NCI-H69 (cell line): ENCODE measurements at places on chromosomes 6 and 20.
A peak's percentile ranks its signal among the peaks of the same experiment; 100 is the strongest.

DNA sequence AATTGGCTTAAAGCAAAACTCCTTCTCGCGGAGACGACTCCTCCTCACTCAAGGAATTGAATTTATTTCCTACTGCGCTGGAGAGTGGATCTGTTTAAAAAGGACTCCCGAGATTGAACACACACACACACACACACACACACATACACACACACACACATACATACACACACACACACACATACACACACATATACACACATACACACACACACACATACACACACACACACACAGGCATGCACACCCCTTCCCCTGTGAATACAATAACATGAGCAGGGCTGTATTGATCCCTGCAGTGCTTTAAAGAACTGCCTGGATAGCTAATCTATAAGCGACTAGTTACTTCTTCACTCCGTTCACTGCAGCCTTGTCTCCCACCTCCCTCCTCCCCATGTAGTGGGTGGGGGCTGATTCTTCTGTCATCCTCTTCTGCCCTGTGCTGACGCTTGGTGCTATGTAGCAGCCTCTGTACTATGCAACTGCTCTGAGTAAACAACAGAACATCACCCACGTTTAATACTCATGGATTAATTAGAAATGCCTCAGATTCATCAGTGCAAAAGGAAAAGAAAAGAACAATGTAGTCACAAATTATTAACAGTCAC, 549.0 kb downstream of the CDH26 start:
- DNase-seq, result no peak

- DNase-seq, result no peak
These were observed 14.9 kb downstream of the SYCP2L start for GRCh38 chr6:10901770-10902169.

GRCh38 chr20:48603819-48604405, 223.9 kb downstream of the PREX1 start:
- DNase-seq, result peak; percentile 18

DNA sequence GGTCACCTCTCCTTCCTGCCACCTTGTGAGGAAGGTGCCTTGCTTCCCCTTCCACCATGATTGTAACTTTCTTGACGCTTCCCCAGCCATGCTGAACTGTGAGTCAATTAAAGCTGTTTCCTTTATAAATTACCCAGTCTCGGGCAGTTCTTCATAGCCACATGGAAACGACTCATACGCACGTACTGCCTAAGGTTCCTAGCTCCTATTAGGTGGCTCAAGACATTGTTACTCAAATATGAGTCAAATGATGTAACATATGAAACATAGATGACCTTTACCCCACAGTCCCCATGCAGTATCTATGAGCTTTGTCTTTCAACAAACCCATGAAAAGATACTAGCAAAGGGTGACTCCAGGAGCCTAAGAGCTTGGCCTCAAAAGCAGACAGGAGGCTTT, 98.3 kb downstream of the SIM1 start:
- DNase-seq, result no peak

DNA sequence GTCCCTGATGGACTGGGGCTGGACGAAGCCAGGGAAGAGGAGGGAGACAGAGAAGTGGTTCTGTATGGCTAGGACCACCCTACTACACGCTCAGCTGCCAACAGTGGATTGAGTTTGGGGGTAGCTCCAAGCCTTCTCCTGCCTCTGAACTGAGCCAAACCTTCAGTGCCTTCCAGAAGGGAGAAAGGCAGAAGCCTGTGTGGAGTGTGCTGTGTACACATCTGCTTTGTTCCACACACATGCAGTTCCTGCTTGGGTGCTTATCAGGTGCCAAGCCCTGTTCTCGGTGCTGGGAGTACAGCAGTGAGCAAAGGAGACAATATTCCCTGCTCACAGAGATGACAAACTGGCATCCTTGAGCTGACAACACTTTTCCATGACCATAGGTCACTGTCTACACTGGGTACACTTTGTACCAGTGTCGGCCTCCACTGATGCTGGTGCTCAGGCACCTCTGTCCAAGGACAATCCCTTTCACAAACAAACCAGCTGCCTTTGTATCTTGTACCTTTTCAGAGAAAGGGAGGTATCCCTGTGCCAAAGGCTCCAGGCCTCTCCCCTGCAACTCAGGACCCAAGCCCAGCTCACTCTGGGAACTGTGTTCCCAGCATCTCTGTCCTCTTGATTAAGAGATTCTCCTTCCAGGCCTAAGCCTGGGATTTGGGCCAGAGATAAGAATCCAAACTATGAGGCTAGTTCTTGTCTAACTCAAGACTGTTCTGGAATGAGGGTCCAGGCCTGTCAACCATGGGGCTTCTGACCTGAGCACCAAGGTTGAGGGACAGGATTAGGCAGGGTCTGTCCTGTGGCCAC, 11.3 kb upstream of the RBCK1 start:
- no peak for DNase-seq

GRCh38 chr6:155389130-155389529, 66.5 kb downstream of the NOX3 start:
- DNase-seq, result no peak

DNA sequence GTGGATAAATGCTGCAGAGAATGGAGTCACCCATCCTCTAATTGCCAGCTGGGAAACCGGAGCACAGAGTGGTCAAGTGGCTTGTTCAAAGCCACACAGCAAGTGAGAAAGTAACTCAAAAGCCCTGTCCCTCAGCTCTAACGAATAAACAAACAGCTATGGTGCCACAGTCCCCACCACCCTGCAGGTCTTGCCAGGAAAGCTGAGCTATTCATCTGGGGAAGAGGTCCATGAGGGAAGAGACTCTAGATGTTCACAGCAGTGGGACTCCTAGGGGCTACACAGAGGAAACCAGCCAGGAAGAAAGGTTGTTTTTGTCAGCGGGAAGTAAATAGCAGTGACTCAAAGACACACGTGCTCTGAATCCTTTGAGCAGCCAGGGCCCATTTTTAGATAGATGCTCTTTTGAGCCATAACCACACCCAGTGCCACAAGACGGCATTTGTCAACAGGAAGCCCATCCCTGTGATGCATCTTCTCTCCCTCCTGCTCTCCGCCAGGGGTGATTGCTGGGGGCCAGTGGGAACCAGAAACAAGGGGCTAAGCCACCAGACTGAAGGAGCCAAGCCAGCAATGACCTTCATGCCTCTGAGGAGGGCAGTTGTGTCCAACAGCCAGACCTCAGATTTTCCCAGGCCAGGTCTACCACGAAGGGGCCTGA, 32.4 kb upstream of the TCP11 start:
- DNase-seq, result peak; percentile 42

- peak; percentile 89 for DNase-seq
These were observed 9.8 kb upstream of the HECA start for GRCh38 chr6:139124887-139125672.

DNA sequence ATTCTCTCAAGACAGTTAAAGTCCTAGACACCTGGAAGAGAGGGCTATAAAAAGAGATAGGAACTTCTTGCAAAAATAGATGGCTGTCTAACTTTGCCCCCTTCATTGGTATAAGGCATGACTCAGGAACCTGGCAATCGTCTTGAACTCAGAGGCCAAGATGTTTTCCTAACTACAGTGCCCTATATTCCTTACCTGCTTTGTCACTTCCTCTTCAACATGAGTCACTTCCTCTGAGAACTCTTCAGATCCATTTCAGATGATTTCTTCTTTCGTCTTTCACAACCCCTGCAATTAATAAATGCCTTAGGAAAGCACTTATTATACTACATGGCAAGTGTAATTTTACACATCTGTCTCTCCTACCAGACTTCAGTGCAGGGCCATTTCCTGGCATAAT, 83.5 kb downstream of the HAO1 start:
- DNase-seq, result peak; percentile 32

DNA sequence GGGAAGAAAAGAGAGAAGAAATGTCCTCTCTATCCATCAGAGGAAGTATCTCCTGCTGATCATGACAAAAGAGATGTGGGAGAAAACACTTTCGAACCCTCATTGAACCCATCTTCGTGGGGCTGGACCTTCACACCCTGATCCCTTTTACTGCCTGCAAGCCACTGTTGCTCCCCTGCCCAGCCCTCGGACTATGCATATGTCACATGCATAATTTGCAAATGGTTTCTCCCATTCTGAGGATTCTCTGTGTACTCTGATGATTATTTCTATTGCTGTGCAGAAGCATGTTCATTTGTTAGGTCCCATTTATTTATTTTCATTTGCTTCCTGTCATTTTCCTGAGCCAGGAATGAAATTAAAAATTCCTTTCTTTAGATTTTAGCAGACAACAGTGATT, 64.7 kb downstream of the DNAAF9 start:
- DNase-seq, result no peak

- no peak for DNase-seq
These were observed 20.6 kb downstream of the SLC17A9 start for GRCh38 chr20:62972845-62973745.

DNA sequence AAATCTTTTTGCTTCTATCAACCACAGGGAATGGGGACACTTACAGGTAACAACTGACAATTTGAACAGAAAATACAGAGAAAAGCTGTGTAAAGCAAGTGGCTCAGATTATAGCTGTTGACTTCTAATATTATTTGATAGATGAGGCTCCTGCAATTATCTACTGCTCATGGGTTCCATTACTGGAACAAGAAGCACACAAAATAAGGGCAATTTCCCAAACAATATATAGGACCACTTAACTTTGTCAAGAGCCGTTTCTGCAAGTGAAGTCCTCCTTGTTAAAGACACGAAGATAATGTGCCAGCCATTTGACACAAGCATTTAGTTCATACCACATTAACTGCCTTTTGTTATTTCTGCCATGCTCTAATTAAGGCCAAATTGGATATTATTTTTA, 315.5 kb upstream of the ARID1B start:
- no peak for DNase-seq
